ENCODE measurements at places on chromosomes 5 and 9.
A peak's percentile ranks its signal among the peaks of the same experiment; 100 is the strongest.

DNA sequence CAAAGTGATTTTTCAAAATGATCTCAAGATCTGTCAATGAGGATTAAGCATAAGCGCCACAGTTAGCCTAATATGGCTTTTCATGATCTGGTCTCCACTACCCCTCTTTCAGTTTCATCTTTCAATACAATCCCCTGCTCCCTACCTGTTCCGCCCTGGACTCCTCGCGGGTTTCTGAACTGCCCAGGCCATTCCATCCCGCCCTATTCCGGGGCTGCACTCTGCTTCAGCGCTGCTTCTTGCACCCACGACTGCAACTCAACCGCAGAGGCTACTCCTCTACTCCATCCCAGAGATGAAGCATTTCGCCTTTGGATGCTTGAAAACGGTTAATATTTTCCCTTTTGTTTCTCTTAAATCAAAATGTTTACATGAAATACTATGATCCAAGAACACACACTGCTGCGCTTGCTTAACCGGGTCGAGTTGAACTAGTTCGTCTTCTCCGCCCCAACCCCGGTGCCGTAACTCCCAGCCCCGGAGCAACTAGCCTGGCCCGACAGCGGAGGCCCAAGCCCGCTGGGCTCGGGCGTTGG, 716 bp upstream of the OTULIN start:
- peak overlapping the region; percentile 83 for H3K4me3 ChIP-seq
- H3K36me3 ChIP-seq: no peaks in the 10 kb centered on the region
- peak overlapping the region; percentile 97 for H3K27ac ChIP-seq
- peaks cover 5% of the 10 kb centered on the region for H3K4me1 ChIP-seq
- H3K27me3 ChIP-seq: no peaks in the 10 kb centered on the region

DNA sequence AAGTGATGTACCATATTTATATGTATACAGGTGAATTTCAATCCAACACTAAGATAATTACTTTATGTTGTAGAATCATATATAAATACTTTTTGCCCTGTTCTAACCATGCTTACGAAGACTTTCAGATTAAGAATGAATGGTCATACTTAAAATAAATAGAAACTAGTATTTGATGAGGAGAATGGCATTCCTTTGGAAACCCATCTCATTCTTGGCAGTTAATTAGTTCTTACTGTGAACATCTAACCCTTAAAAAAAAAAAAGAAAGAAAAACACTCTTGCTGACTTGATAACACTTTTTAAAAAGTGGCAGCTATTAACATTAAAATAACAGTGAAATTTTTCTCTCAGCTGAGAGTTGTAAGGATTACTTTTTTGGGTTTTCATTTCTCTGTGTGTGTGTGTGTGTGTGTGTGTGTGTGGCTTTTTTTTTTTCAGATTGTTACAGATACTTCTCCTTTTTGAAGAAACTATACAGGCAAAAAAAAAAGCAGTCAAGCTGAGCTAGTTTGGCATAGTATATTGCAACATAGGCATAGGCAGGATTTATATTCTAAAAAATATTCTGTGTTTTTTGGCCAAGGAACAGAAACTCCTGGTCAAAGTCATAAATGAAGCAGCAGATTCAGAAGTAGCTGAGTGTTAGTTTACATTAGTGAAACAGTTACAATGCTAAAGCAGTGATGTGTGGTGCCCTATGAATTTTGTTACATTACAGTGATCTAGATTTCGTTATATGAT, 163.5 kb downstream of the CD180 start:
- H3K4me3 ChIP-seq: no peak overlapping the region
- DNase-seq: no peak
- H3K4me1 ChIP-seq: peaks cover 2% of the 10 kb centered on the region
- no peaks in the 10 kb centered on the region for H3K27me3 ChIP-seq
- no peak overlapping the region for H3K27ac ChIP-seq

- no peak for DNase-seq
- H3K27ac ChIP-seq: no peak overlapping the region
- H3K4me3 ChIP-seq: no peak overlapping the region
- no peaks in the 10 kb centered on the region for H3K36me3 ChIP-seq
Observed at GRCh38 chr5:44236040-44236439, 153.2 kb downstream of the FGF10 start.

GRCh38 chr9:114409103-114409780, 21.5 kb upstream of the AKNA start:
- H3K4me3 ChIP-seq: no peak overlapping the region
- H3K4me1 ChIP-seq: no peaks in the 10 kb centered on the region
- no peaks in the 10 kb centered on the region for H3K36me3 ChIP-seq

DNA sequence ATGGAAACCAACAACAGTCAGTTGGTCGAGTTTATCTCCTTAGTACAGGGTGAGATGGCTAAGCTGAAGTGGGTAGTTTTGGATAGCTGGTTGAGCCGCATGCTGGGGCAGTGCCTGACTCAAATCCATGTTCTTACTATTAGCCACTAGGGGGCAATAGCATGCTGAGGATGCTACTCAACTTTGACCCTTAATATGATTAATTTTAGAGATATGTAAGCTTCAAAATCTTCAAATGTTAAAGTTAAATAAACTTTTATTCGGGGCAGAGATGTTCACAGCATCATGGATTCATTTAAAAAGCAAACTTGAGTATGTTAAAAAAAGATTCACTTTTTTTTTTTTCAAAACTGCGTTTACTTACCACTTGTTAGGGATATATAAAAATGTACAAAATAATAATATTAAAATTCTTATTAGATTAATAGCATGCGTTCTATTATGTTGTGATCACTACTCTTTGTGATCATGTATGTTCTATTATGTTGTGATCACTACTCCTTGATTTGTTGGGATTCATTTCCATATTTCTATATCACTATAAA, 57.0 kb downstream of the C9orf153 start:
- H3K27ac ChIP-seq: no peak overlapping the region
- DNase-seq: no peak

- DNase-seq: no peak
- H3K27me3 ChIP-seq: peaks cover 17% of the 10 kb centered on the region
- H3K27ac ChIP-seq: no peak overlapping the region
- H3K4me1 ChIP-seq: peaks cover 10% of the 10 kb centered on the region
- peak overlapping the region; percentile 53 for H3K4me3 ChIP-seq
- no peaks in the 10 kb centered on the region for H3K36me3 ChIP-seq
Observed at GRCh38 chr9:123998970-123999621, 12.5 kb upstream of the LHX2 start.

DNA sequence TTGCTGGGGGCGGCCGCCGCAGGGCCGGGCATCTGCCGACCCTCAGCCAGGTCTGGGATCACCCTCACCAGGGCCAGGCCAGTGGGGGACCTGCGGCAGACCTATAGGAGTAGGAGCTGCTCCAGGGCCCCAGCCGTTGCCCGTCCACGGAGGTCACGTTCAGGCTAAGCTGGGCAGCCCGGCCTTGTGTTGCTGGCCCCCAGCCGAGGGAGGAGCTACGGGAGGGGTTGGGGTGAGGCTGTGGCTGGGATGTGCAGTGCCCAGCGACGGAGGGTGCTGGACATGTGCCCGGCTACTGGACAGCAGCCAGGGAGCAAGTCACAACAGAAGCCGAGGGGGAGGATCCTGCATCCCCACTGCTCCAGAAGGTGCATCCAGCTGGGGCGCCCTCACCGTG, 39.6 kb upstream of the SLC6A19 start:
- no peaks in the 10 kb centered on the region for H3K36me3 ChIP-seq
- DNase-seq: no peak
- no peaks in the 10 kb centered on the region for H3K4me1 ChIP-seq
- no peak overlapping the region for H3K27ac ChIP-seq
- H3K27me3 ChIP-seq: no peaks in the 10 kb centered on the region

DNA sequence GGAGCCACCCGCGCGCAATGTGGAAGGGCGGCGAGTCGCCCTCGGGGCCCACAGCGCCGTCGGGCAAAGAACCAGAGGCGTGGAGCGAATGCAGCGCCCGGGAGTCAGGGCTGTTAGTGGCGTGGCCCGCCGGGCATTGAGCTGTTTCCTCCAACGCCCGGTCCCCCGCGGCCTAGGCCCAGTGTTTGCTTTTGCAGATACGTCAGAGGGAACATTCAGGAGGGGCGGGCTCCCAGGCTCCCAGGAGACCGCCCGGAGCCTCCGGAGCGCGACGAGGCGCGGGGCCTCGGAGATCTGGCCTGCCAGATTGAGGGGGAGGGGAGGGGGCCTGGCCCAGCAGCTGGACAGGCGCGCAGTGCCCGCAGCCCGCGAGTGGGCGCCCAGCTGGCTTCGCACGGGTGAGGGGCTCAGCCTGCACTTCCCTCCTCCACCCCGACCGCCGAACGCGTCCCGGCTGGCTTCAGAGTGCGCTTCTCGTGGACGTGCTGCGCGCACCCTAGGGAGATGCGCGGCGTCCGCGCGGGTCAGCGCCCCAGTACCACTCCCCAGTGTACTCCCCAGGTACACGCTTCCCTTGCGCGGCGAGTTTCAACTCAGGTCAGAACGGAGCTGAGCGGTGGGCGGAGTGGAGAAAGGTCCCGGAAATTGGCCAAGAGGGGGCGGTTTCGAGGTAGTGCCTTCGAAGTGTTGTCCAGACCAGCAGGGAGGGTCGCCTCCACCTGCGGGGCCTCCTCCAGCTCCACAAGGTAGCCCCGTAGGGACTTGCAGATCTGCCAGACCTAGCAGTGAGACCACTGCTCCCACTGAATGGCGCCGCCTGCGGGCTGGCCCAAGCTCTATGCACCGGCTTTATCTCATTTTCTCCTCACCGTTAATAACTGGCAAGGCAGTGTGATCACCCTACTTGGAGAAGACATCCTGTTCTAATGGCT, 130.4 kb downstream of the TMEM174 start:
- H3K36me3 ChIP-seq: no peaks in the 10 kb centered on the region
- no peak for DNase-seq
- peaks cover 5% of the 10 kb centered on the region for H3K27me3 ChIP-seq
- peak overlapping the region; percentile 11 for H3K4me3 ChIP-seq
- no peak overlapping the region for H3K27ac ChIP-seq
